ENCODE measurements at places on chromosomes 12 and 14.

- DNase-seq, result no peak
Observed at GRCh38 chr14:94052199-94052598, 26.1 kb downstream of the OTUB2 start.

DNA sequence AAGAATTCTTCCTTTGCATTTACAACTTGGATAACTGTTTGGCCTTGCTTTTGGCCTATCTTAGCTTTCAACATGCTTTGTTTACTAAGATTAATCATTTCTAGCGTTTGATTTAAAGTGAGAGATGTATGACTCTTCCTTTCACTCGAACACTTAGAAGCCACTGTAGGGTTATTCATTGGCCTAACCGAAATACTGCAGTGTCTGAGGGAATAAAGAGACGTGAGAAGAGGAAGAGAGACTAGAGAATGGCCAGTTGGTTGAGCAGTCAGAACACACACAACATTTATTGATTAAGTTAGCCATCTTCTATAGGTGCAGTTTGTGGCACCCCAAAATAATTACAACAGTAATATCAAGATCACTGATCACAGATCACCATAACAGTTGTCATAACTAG, 62.3 kb upstream of the CCDC175 start:
- no peak for DNase-seq

DNA sequence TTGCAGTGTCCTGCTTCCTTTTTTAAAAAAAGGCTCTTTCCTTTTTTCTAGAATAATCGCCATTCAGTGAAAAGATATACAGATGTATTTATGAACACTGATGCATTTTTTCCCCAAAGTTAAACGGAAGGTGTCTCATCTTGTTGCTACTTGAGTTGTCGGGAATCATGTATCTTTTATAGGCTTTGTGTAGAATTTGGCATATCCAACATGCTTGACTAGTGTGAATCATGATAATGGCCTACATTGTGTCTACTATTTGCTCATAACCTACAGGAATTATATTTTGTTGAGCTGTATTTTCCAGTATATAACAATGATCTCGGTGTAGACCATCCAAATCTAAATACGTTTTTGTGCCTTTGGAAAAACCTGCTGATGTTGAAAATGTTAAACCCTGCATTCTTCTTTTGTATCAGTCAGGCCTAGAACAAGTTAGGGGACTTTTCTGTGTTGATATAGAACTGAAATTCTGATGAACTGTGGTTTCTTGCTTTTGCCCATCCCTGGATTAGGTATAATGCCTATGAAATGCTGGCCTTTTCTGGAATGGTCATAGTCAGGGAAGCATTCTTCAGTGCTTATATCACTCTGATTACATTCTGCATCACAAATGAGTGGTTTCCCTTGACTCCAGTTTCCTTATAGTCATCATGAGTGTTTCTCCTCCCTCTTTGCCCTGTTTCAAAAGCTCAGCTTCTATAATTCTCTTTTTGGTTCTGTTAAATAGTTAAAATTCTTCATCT, 10.8 kb downstream of the BMAL2 start:
- DNase-seq, result peak; percentile 95

- no peak for DNase-seq
Observed at GRCh38 chr14:71645656-71646055, 286.6 kb upstream of the RGS6 start.

GRCh38 chr12:127340381-127340780, 926.6 kb upstream of the TMEM132C start:
- no peak for DNase-seq

All from RCC 7860 (cell line).